A549 (cell line): ENCODE measurements at places on chromosomes 2 and 18.
A peak's percentile ranks its signal among the peaks of the same experiment; 100 is the strongest.

DNA sequence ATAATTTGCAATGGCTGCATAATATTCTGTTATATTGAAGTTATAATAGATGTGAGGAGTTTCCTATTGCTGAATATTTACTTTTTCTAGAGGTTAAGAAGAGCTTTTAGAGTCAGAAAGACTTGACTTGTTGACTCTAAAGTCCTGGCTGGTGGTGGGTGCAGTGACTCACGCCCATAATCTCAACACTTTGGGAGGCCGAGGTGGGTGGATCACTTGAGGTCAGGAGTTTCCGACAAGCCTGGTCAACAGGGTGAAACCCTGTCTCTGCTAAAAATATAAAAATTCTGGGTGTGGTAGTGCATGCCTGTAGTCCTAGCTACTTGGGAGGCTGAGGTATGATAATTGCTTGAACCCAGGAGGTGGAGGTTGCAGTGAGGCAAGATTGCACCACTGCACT is 33.9 kb upstream of the ATIC start:
- DNase-seq, result peak; percentile 57

DNA sequence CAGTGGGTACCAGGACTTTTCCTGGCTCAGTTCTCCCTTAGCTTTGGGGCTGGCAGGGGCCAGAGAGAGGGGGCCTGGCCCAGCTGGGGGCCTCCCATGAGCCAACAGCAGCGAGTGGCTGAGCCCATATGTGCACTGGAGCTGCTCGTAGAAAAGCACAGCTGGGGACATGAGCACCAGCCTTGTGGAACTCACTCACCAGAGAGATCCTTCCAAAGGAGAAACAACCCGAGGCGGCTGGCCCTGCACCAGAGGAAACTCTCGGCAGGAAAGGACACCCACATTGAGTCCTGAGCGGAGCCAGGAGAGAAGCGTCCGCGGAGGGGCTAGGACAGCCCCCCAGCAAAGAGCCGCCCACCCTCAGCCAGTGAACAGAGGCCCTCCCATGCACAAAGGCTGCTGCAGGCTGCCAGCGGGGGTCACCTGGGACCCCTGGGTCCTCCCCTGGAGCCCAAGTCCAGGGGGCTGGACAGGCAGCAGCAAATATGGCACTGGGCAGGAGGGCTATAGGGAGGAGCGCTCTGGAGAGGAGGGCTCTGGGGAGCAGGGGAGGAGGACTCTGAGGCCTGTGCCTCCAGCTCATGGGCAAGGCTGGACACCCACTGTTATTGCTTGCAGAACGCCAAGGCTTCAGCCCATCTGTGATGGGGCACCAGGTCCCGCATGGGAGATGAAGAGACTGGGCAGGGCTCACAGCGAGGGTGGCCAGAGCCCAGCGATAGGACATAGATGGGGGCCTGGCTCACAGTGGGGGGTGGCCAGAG is 42.1 kb upstream of the SNED1 start:
- no peak for DNase-seq

- no peak for DNase-seq
Observed at GRCh38 chr18:55983433-55983832, 395.4 kb upstream of the TCF4 start.

GRCh38 chr2:55175254-55176093 is 56.6 kb downstream of the CLHC1 start:
- DNase-seq, result peak; percentile 75

DNA sequence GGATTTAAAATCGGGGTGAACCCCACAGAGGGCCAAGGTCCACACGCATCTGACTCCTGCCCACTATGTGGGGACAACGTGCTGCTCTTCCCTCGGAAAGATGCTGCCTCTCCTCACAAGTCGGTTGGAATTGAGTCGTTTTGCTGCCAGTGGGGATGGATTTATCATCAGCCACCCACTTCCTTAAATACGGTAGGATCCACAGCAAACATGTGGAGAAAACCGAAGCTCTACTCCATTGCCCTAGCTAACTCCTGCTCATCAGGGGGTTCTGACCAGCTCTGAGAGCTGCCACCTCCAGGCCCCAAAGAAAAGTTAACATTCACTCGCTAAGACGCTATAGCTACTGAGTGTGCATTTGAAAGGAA is 80.9 kb downstream of the CHRNA1 start:
- DNase-seq, result peak; percentile 50

- no peak for DNase-seq
Observed at GRCh38 chr2:57330447-57330846, 716.2 kb upstream of the VRK2 start.
